ENCODE measurements at places on chromosomes 4 and X. TPM values are rescaled to one million over a fixed set of nuclear protein-coding genes. Genes with fewer than 3 reads are reported as not detected.

- peak; percentile 89 for DNase-seq
Observed at GRCh38 chr4:143391895-143392294, 55.2 kb downstream of the GAB1 start.

GRCh38 chr4:140720387-140721304, 35.5 kb downstream of the TBC1D9 start:
- no peak for DNase-seq

DNA sequence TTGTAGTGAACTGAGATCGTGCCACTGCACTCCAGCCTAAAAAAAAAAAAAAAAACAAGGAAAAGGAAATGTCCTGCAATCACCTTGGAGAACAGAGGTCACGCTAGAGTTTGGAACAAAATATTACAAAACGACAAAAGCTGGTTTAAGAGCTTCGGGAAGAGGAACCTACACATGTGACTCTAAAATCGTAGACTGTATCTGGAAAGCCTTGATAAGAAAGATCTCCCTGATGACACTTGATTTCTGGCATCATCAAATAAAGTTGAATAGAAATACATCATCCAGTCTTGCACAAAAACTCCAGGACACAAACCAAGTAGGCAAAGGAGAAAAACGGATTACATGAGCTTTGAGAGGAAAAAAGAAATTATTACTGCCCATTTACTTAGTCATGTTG, 31.1 kb upstream of the DOCK11 start:
- DNase-seq = no peak

DNA sequence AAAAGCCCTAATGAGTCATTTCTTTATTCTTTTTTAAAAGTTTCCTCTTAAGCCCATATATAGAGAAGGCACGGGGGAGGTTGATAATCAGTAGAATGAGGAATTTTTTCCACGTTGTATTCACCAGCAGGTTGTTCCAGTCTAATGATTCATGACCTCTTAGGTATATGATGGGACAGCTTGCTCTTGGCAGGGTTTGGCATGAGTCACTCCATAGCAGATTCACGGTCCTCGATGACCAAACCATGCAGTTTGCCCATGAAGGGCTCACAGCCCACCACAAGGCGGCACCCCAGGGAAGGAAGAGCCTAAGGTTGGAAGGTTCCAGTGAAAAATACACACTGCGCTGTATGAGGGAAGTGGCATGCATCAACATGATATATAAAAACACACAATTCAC, 623.8 kb upstream of the DIPK2B start:
- DNase-seq = peak; percentile 96

DNA sequence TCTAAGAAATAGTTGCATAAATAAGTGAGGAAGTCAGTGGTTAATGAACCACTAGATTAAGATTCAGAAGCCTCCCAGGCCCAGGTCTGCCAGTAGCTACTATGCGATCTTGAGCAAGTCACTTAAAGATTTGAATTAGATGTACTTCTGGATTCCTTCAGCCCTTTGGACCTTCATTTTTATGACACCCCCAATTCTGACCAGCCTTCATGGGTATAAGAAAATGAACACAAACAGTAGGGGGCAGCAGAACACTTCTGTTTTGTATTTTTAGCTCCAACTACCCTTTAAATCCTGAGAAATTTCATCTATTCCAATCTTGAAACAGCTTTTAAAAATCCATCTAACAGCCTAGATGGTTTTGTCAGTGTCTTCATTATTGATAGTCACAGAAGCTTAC, 19.0 kb downstream of the TMEM47 start:
- DNase-seq = peak; percentile 54

DNA sequence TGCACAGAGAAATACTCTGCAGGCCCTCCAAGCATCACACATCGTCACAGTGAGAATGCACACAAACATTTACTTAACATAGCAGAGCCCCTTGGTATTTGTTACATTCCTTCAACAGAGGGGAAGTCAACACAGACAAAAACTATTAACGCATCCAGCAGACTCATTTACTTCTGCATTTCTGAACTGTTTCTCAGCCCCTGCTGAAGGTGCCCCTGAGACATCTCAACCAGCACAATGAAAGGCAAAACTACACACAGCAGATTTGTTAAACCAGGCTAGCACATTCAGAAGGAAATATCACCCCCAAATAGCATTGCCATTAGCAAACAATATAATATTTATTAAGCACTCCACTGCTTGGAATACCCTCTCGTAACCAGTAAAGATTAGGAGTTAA, 367.0 kb downstream of the RAB28 start:
- DNase-seq = no peak

GRCh38 chrX:11733614-11734013, 24.4 kb upstream of the MSL3 start:
- no peak for DNase-seq

DNA sequence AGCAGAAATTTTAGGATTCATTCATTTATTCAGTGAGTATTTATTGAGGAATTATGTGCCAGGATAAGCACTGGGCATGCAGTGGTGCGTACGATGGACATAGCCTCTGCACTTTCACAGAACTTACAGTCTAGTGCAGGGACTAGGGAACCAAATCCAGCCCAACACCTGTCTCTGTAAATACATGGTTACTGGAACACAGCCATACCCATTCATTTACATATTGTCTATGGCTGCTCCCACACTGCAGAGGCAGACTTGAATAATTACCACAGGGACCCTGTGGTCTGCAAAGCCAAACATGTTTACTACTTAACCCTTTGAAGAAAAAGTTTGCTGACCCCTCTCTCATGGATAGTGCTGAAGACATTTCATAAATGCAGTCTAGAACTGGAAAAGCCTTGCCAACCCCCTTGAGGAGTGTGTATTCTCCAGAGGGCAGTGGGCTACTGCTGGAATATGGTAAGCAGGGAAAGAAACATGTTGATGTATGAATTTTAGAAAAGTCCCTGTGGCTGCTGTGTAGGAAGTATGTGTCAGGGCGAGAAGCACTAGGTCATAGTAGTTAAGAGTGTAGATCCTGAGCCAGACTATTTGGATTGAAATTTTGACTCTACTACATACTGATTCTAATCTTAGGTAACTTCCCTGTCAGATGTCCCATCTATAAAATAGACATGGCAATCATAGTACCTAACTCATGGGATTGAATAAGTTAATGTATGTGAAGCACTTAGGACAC, 75.5 kb downstream of the GALNT7 start:
- no peak for DNase-seq

The RAB9B gene
- 0.90 TPM for total RNA-seq

The SMIM31 gene
- total RNA-seq = not detected

GRCh38 chrX:83771664-83772063, 89.3 kb upstream of the CYLC1 start:
- DNase-seq = no peak

The AP1S2 gene
- total RNA-seq = 117 TPM

DNA sequence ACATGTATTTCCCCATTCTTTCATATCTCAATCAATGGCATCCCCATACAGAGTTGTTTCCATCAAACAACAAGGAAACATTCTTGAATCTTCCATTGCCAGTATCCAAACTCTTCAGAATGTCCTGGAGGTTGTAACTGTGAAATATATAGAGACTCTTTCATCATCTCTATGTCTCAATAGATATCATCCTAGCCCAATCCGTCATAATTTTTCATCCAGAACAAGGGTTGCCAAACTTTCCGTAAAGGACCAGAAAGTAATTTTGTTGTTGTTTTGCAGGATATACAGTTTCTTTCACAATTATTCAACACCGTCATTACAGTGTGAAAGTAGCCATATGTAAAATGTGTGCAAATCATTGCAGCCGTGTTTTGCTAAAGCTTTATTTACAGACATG, 15.2 kb upstream of the CXCL6 start:
- no peak for DNase-seq

The HAUS3 gene
- 4.3 TPM for total RNA-seq

DNA sequence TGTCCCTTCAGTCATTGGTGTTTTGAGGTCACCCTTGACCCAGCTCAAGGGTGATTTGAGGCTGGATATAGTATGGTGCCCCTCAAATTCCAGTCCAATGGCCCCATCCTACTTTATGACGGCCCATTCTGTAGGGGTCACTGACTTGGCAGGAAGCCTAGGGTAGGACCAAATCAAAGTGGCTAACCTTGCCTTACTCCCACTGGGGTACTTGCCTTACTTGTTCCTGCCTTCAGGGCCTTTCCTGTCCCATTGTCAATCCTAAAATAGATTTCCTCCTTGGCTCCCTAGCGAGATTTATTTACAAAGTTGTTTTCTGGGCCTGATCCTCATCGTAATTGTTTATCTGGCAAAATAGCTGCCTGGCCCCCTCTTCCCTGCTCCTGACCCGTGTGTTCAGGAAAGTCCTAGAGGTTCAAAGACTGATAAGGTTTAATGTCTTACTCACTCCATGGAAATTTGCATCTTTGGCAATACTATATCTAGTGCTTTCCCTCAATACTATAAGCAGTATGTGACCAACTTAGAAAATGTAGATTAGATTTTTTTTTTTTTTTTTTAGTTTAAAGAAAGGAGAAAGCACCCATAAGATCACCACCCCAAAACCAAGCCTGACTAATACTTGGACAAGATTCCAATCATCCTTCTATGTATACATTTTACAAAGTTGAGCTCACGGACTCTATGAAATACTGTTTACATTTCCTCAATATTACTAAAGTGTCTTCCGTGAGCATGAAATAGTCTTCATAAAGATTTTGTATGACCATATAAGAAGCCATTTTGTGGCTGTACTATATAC, 44.8 kb downstream of the MSN start:
- peak; percentile 75 for DNase-seq

DNA sequence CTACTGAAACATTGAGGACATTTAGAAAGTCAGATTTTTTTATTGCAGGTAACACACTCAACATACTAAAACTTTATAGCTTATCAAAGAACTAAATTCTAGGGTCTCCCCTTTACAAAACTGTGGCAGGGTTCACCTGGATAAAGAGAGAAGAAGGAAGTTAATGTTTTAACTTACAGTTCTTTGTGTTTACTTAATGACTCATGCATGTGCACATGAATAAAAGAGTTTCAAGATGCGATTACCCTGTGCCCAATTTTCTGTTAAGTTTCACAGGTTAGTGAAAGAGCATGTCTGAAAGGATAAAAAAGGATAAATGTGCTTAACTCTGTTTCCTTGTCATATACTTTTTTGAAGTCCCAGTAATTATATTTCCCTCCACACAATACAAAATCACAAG, 16.8 kb downstream of the DCAF8L1 start:
- no peak for DNase-seq

DNA sequence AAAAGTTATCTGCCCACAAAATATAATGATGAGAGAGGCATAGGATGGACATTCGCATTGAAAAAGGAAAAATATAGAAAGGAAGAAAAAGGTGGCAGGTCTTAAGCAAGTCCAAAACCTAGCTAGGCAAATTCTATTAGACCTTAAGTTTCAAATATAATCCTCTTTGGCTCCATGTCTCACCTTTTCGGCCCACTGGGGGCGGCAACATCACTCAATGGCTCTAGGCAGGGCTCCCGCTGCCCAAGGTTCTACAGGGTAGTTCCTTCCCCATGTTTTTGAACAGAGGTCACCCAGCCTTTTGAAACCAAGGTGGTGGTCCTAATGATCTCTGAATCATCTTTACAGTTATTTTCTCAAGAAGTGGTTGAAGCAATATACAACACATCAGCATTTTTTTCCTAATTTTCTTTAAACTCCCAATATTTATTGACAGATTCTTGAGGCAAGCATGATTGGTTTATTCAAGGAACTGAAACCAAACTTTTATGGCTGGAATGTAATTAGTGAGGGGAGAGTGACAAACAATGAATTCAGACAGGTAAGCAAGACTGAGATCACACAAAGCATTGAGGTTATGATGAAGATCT, 309.4 kb downstream of the ANTXR2 start:
- DNase-seq = no peak

GRCh38 chrX:27746516-27746915, 61.3 kb upstream of the MAGEB10 start:
- DNase-seq = no peak

DNA sequence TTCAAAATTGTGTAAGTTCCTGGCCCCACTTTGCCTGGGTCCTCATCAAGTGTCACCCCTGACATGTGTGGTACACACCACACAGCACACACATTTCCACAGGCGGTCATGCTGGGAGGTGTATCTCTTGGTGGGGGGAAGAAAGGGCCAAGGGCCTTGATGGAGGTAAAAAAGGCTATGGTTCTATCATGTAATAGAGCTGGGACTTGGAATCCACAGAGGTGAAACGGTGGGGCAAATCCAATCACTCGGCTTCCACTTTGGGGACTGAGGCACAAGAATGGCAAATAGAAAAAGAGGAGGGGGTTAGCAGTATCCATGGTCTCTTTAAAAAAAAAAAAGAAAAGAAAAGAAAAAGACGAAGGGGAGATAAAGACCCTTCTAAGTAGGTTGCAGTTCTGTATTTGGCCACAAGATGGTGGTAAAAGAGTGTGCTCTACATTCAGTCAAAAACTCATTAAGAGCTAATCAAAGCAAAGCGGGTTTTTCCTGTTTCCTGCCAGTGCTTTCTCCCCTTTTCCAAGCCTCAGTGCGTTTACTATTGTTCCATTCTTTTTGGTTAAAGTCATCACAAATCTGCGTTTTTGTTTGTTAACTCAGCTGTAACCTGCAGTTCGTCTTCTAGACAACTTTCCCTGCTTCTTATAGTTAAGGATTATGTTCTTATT, 37.0 kb upstream of the ATP6AP2 start:
- peak; percentile 71 for DNase-seq

- no peak for DNase-seq
Observed at GRCh38 chrX:39672405-39672804, 425.4 kb downstream of the BCOR start.

DNA sequence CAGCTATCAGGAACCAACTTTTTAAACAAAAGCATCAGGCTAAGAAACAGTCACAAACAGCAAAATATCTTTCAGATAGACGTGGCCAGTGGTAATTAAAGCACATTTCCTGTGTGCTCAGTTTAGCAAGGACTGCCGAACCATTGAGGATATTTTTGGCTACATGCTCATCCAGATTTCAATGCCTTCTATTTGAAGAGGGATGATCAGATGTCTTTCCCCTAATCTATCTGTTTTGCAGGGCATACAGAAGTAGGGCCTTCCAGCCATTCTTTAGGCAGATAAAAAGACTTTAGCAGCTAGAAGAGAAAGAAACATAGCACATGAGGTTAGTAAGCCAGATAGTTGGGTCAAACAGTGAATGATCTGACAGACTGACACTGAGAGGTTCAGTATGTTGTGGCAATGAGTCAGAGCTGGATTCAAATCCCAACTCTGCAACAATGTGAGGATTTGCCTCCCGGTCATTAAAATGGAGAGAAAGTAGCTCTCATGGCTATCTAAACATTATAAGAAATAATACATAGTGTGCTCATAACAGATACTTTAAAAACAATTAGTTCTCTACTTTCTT, 100.0 kb upstream of the PRKG2 start:
- peak; percentile 80 for DNase-seq

DNA sequence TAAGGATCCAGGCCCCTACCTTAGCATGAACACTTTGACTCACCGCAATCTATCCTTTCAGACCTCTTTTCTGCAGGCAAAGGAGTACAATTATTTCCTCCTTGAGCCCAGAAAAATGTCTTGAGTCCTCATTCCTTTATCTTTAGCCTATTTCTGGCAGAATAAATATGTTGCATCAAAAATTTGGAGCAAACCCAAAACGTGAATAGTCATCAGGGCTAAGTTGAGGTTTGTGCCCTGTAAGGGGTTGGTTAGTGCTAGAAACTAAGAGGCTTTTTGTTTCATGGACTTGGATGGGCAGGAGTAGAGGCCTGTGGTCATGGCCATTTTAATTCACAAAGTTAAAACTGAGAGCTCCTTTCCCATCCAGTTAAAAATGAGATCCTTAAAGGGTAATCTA, 460.3 kb downstream of the GBA3 start:
- no peak for DNase-seq

GRCh38 chr4:86841309-86841708, 7.9 kb downstream of the SLC10A6 start:
- DNase-seq = peak; percentile 48

- no peak for DNase-seq
Observed at GRCh38 chrX:23759821-23760220, 16.7 kb upstream of the ACOT9 start.

All from IMR-90 (cell line).